ENCODE measurements at places on chromosomes 2 and 18.

DNA sequence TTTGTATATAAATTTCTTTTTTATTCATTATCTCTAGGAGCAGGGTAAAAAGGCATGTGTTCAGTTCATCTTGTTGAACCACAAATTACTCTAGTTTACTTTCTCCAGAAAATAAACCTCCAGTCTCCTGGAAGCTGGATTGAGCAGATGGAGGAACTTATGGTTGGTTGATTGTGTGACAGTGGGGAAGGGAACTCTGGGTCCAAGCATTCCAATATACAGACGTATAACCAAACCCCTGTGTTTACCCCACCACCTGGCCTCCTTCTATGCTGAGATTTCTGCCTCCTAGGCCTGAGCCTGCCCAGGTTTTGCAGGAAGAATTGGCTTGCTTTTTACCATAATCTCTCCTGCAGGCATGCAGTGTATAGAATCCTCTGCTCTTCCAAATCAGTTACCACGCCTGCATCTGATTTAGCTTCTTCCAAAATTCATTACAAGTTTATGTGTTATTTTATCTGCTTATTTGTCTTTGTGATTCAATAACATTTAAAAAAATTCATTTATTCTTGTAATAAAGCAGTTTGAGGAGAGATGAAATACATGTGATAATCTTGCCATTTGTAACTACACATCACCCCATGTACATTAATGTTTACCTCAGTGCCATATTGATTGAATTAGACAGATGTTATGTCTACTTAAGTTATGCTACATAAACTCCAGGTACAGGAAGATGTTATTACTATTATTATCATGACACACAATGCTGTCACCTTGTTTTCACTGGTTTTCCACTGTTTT, 2.5 kb upstream of the RAB27B start:
- H3K4me3 ChIP-seq, result no peak overlapping the region
- H3K27ac ChIP-seq, result no peak overlapping the region

DNA sequence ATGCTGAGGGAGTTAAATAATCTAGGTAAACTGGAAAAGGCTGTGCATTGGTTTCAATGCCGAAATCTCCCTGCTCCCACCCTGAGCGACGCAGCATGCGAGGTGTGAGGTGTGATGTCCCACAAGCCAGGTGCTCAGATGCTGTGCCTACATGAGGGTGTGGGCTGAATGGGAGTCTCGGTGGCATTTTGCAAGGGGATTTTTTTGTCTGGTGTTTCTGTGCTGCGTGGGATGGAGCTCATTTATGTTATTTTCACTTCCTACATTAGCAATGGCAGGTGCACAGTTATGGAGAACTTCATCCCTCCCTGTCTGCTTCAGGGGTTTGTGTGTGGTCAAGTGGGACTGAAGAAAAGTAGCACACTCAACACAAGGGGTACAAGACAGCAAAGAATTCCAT, 110.2 kb upstream of the CCDC68 start:
- peaks cover 4% of the 10 kb centered on the region for H3K4me1 ChIP-seq
- no peak overlapping the region for H3K27ac ChIP-seq
- no peak overlapping the region for H3K4me3 ChIP-seq
- DNase-seq, result no peak
- no peaks in the 10 kb centered on the region for H3K36me3 ChIP-seq

DNA sequence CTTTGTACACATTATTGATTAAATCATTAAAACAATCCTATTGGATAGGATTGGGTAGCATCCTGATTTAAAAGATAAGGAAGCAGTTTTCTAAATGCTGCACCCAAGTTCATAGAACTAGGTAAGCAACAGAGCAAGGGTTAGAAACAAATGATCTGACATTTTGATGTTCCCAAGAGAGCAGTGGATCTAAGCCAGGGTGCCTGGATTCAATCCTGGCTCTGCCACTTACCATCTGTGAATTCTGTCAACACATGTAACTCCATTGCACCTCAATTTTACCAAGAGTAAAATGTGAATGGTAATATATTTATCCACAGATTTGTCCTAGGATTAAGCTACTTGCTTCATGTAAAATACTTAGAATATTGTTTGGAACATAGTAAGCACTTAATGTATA, 982.6 kb upstream of the FANCL start:
- no peaks in the 10 kb centered on the region for H3K36me3 ChIP-seq
- DNase-seq, result no peak
- H3K4me3 ChIP-seq, result no peak overlapping the region
- H3K27me3 ChIP-seq, result no peaks in the 10 kb centered on the region
- no peak overlapping the region for H3K27ac ChIP-seq
- H3K4me1 ChIP-seq, result 0 out of 2 replicates have a peak, but pooled peaks cover 3% of the 10 kb centered on the region

DNA sequence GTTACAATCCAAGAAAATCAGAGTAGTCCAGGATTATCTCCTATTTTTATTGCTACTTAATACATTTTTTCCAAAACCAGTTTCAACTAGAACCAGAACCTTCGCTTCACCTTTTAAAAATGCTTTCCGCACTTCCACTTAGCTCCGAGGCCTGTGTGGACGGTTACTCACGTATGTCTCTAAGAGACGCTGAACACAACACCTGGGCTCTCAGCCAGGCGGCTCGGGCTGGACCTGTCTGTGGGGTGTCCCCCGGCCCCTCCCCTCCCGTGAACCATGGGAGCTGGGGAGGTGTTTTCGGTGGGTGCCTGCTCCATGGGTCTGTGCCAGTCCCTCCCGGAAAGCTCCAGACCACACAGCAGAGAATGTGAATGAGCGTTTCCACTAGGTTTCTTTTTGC, 223.8 kb downstream of the GLI2 start:
- 0 out of 2 replicates have a peak, but pooled peaks cover 8% of the 10 kb centered on the region for H3K4me1 ChIP-seq
- no peak overlapping the region for H3K4me3 ChIP-seq
- H3K27ac ChIP-seq, result no peak overlapping the region
- no peaks in the 10 kb centered on the region for H3K36me3 ChIP-seq

DNA sequence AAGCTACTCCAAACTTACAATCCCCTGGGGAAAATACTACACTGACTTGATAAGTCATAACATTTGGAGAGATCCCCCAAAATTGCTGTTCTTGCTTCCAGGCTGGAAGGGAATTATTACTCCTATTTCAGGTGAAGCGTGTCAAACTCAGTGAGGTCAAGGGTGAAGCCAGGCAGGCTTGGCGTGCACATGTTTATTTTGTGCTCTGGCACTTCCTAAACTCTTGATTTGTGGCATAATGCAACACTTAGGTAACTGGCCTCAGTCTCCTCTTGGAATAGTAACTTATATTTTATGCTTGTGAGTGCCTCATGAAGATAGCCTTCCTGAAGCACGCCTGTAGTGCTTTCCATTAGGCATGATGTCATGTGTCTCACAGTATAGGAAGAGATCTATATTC, 751.2 kb downstream of the CNTNAP5 start:
- DNase-seq, result no peak
- H3K4me1 ChIP-seq, result peaks cover 4% of the 10 kb centered on the region
- no peak overlapping the region for H3K27ac ChIP-seq
- no peaks in the 10 kb centered on the region for H3K27me3 ChIP-seq

DNA sequence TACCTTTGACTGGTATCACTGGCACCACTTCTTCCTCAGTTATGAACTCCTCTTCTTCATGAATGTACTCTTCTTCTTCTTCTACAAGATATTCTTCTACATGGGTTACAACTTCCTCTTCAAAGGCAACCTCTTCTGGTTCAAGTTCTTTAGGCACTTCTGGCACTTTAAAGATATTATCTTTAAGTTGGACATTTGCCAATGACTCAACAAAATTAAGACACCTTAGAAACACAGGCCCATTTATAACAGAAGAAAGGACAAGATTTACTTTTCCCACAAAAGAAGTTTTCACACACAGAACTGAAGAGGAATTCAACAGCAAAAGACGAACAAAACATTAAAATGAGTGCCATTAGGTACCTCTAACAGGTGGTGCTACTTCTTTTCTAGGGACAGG, 127.3 kb downstream of the TTN start:
- no peaks in the 10 kb centered on the region for H3K27me3 ChIP-seq
- no peak overlapping the region for H3K27ac ChIP-seq
- DNase-seq, result no peak
- no peaks in the 10 kb centered on the region for H3K36me3 ChIP-seq
- H3K4me1 ChIP-seq, result no peaks in the 10 kb centered on the region

- H3K4me3 ChIP-seq, result no peak overlapping the region
- no peak overlapping the region for H3K27ac ChIP-seq
- H3K27me3 ChIP-seq, result no peaks in the 10 kb centered on the region
- H3K36me3 ChIP-seq, result peaks cover 16% of the 10 kb centered on the region
Measured at GRCh38 chr2:157813467-157813866, 62.7 kb downstream of the ACVR1 start.

DNA sequence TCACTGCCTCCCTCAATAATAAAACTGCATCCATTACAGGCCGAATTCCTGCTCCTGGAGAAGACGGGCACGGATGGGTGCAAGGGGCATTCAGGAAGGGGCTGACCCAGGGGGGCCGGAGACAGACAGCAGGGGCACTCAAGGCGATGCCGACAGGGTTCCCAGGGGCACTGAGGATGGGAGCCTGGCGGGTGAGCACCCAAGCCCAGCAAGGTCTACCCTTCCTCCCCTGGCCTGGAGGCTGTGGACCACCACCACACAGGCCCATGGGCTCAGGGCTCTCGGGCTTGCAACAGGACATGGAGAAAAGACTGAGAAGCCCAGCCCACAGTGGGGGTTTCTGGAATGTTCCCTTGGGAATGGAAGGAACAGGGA, 104.7 kb upstream of the ODC1 start:
- no peak overlapping the region for H3K4me3 ChIP-seq
- no peak overlapping the region for H3K27ac ChIP-seq
- no peaks in the 10 kb centered on the region for H3K36me3 ChIP-seq
- no peaks in the 10 kb centered on the region for H3K27me3 ChIP-seq
- H3K4me1 ChIP-seq, result peaks cover 16% of the 10 kb centered on the region

DNA sequence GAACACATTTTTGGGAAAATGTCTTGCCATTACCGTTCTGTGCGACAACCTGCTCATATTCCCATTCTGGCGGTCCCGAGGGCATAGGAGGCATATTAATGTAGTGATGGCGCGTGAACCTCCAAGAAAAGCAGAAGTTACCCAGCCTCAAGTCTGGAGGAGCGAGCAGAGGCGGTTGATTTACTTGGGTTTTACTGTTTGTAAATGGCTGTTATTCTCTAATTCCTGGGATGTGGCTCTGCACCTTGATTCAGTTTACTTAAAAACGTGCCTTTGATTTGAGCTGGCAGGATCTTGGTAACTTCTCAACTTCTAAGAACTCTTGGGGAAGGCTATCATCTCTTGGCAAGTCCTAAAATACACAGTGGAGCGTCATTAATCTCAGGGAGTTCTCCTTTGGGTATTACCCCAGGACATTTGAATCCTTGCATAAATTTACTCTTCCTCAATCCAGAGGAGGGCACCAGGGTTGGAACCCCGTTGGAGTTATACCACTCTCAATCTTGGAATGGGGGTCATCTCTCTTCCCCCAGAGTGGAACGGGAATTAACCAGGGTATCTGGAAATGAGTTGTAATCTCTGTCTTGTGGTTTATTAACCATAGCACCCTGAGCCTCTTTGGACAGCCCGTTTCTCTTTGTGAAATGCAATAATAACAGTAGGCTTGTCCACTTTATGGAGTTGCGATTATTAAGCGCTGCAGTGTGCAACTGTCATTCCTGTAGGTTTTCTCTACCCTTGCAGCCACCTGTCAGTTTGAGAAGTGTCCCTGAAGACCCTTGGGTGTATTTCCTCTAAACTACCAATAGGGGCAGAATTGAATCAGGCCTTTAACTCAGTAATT, 2.1 kb downstream of the HK2 start:
- DNase-seq, result no peak
- peaks cover 58% of the 10 kb centered on the region for H3K4me1 ChIP-seq
- peak overlapping the region; percentile 95 for H3K27ac ChIP-seq
- H3K36me3 ChIP-seq, result peaks cover 9% of the 10 kb centered on the region
- no peaks in the 10 kb centered on the region for H3K27me3 ChIP-seq
- H3K4me3 ChIP-seq, result peak overlapping the region; percentile 86

DNA sequence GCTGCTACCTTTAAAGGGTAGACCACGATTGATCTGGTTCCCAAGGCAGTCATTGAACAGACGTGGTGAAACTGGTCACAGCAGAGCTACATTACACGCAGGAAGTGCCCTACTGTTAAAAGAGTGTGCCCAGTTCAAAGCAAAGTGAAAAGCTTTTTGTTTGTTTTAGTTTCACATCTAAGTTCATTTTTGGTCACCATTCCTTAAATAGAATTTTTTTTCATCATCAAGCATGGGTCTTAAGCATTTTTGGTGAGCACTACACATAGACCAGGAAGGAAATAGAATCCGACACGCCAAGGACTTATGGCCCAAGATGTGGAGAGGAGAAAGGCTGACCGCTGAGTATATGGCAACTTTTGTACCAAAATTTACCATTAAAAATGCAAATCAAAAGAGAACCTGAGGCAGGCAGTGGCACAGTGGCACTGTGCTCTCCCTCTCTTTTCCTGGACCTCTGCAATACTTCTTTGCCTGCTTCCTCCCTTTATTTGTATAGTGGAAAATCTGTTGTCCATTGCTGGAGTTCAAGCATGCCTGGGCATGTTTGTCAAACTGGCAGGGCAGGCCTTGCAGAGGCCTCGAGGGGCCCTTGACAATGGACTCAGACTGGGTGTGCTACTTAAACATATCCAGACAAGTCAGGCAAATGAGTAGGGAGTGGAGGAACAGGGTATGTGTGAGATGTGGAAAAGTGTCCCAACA, 42.6 kb upstream of the HNRNPA3 start:
- no peak overlapping the region for H3K4me3 ChIP-seq
- DNase-seq, result no peak
- peaks cover 38% of the 10 kb centered on the region for H3K4me1 ChIP-seq
- no peaks in the 10 kb centered on the region for H3K36me3 ChIP-seq

- H3K36me3 ChIP-seq, result peaks cover 3% of the 10 kb centered on the region
- no peak overlapping the region for H3K4me3 ChIP-seq
- H3K4me1 ChIP-seq, result peaks cover 7% of the 10 kb centered on the region
- DNase-seq, result no peak
- no peak overlapping the region for H3K27ac ChIP-seq
- no peaks in the 10 kb centered on the region for H3K27me3 ChIP-seq
Measured at GRCh38 chr2:228444161-228444560, 262.7 kb upstream of the SPHKAP start.

DNA sequence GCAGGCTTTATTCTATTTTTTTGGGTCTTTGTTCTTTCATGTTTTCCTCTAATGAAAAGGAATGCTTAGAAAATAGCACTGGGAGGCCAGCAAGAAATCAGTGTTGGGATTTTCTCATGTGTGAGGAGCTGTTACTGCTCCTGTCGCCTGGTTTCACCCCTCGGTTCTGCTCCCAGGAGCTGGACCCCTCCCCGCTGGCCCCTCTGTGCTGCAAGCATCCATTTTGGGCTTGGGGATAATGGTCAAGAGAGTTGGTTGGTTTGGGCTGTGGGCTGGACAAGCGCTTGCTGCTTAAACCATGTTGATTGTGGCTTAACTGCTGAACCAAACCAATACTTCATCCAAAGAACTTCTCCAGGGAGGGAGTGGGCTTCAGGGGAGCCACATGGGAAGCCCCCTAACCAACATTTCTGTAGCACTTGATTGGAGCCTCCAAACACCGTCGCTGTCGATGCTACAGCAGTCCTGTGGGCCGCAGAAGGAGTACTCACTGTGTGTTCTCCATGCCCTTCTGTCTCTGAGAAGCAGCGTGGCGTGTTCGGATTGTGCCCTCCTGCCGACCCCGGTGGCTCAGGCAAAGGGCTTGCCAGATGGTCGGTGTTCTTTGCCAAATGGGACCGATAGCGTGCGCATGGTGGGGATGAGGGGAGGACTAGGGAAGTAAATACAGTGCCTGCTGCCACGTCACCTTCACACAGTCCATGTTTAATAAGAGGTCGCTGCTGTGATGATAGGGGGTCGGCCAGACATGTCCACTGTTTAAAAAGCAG, 40.0 kb downstream of the AGAP1 start:
- no peak overlapping the region for H3K27ac ChIP-seq
- peaks cover 56% of the 10 kb centered on the region for H3K4me1 ChIP-seq
- no peak overlapping the region for H3K4me3 ChIP-seq

GRCh38 chr18:61572871-61573270, 239.6 kb downstream of the CDH20 start:
- no peak overlapping the region for H3K4me3 ChIP-seq
- no peaks in the 10 kb centered on the region for H3K27me3 ChIP-seq
- peaks cover 15% of the 10 kb centered on the region for H3K4me1 ChIP-seq
- DNase-seq, result no peak
- peaks cover 5% of the 10 kb centered on the region for H3K36me3 ChIP-seq
